ENCODE measurements at places on chromosomes 7 and 10.

DNA sequence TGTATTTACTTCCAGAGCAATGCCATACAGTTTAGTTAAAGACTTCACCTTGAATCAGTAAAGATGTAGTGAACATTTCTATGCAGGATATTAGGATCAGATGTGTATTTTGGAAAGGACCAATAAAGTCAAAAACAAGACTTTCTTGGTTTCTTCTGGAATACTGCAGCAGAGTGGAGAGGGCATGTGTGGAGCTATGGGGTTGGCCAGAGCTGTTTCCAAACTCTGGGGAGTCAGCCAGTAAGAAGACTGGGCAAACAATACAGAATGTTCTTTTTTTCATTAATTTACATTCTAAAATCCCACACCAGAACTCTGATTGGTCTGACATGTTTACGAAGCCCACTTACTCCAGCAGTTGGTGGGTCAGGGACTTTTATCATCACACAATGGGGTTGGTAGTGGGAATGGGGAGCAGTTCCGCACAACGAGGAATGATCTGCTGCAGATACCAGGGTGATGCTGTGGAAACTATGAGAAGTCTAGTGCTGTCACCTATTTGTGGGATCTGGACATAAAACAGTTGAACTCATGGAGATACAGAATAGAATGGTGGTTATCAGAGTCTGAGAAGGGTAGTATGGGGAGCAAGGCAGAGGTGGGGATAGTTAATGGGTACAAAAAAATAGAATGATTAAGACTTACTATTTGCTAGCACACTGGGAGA is 267.7 kb downstream of the MALRD1 start:
- no peak for DNase-seq

GRCh38 chr7:76514926-76515771 is 4.8 kb downstream of the UPK3B start:
- DNase-seq: no peak

GRCh38 chr10:103667356-103667755 is 173.9 kb downstream of the NEURL1 start:
- no peak for DNase-seq

DNA sequence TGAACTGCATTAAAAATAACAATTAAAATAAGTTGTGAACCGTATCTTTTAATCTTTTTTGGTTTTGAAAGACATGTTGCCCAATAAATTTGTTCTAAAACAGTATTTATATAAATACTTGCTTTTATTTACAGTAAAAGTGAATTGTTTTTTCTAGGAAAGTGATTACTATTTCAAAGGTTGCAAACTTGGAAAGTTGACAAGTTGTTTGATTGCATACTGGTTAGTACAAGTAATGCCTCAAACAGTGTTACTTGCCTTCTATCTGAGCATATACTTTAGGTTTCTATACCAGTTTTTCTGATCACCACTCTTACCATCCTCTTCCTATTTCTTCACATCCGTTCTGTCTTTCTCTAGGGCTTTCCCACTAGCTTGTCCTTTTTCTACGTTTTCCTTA is 212.6 kb downstream of the FOXP2 start:
- no peak for DNase-seq

GRCh38 chr10:58027426-58027825 is 240.3 kb downstream of the IPMK start:
- DNase-seq: no peak

GRCh38 chr7:16982640-16983350 is 101.0 kb upstream of the AGR3 start:
- DNase-seq: no peak

DNA sequence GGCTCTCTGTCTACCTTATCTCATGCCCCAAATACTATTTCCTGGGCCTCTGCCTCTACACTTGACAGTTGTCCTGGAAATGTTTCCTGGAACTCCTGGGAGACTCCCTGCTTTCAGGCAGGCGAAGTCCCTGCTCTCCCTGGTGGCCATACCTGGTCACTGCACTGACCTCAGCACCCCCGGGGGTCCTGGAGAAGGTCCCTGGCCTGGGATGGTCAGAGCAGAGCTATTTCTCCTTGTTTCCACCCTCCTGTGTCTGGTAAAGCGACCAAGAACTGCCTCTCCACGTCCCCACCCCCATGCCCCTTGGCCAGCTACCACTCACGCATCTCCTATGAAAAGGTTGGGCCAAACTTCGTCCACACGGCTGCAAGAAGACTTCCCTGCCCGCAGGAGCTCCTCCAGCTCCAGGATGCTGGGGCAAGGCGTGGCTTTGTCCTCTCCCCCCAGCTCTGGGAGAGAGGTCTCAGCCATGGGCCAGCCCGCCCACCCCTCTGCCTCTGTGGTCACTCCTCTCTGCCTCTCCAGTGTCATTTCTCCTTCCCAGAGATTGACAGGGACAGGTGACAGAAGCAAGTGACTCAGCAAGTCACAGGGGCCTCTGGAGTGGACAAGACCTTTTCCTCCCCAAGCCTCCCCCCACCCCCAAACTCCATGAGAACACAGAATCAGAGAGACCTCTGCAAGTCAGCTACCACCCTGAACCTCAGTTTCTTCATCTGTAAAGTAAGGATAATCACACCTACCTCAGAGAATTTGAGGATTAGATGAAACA is 2.6 kb upstream of the SAMD8 start:
- peak; percentile 90 for DNase-seq

- no peak for DNase-seq
Measured at GRCh38 chr7:69260023-69260422, 338.3 kb upstream of the AUTS2 start.

- no peak for DNase-seq
Measured at GRCh38 chr10:69685802-69686585, 55.9 kb downstream of the FAM241B start.

DNA sequence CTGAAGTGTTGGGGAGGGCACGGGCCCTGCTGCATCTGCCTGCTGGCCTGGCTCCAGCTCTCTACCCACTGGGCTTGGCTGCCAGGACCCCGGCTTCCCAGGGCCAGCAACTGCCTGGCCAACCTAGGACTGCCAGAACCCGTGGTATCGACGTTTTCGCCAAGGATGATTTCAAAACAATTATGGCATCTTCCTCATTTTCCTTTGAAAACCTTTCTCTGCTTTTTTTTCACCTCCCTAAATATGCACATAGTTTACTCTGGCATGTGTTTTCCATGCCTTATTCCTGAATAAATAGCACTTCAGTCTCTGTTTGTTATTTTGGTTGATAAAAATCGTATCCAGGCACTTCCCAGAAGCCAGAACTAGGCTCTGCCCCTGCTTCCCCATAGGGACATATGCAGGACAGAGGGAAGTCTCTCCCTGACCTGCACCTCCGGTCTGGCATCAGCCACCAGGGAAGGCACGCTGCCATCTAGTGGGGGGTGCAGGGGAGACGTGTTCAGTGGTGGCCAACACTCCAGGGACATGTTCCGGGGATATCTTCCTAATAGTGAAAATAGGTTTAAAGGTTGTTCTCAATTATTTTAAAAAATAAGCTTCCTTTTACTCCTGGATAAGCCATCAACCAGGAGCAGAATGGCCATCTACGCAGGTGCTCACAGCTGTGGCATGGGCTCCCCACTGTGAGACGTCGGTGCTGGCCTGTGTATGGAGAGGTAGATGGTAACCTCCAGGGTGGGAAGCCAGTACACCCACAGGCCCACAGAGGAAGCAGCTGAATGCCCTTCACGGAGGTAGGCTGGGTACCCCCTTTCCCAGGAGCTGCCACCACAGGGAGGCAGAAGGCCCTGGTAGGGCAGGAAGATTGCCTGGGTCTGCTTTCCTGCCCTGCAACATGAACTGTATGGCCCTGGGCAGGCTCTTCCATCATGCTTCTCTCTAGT is 30.7 kb upstream of the ANTXRL start:
- DNase-seq: peak; percentile 86

GRCh38 chr10:96402417-96403305 is 43.9 kb upstream of the OPALIN start:
- DNase-seq: no peak

GRCh38 chr10:519716-520401 is 169.6 kb downstream of the DIP2C start:
- no peak for DNase-seq

DNA sequence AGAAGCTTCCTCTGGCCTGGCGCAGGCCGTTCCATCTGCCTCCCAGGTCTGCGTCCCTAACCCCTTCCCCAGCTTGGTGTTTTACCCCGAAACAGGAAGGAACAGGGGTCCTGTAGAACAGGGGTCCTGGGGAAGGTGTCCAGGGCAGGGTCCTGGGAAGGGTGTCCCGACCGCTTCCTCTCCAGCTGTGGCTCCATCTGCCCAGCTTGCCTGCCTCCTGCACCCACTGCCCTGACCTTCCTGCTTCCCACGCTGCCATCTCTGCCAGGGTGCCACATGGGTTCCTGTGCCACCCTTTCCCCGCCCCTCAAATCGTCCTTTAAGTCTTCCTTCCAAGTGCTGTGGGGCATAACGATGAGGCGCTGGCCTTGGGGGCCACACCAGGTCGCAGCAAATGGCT is 32.4 kb downstream of the WDR86 start:
- DNase-seq: no peak

- no peak for DNase-seq
Measured at GRCh38 chr7:27375958-27376357, 133.4 kb downstream of the EVX1 start.

GRCh38 chr10:3233486-3233990 is 61.0 kb upstream of the PITRM1 start:
- DNase-seq: no peak

GRCh38 chr10:8060704-8061121 is 6.2 kb downstream of the GATA3 start:
- no peak for DNase-seq

- no peak for DNase-seq
Measured at GRCh38 chr7:127770885-127771284, 118.9 kb downstream of the SND1 start.

GRCh38 chr7:124662937-124663336 is 102.7 kb downstream of the GPR37 start:
- DNase-seq: no peak

DNA sequence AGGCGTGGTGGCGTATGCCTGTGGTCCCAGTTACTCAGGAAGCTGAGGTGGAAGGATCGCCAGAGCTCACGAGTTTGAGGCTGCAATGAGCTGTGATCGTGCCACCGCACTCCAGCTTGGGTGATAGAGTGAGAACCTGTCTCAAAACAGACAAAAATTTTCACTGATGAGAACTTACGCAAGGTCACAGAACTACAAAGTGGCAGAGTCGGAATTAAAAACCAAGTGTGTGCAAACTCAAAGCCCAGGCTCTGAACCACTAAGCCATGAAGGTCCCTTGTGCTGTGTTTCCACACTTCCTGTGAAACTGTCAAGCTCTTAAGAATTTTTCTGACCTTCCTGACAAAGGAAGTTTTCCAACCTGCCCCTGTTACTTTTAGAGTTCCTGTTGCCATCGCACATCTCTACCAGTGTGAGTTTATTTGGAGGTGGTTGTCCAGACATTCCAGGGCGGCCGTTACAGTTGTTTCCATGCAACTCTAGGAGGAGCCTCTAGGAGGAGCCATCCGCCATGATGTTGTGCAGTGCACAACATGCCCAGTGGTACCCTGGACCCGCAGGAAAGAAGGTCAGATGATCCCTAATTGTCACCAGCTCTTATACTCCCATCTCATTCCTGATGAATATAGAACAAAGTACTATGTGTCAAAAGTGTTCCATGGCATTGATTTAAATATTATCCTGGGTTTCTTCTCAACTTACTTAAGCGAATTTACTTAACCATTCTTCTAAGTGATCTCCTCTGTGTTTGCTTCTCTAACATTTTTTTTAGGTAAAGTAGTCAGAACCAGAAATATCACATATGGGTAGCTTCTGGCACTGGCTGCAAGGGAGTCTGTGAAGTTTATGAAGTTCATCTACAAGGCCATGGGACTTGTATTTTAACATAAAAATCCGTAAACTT is 49.0 kb upstream of the LYZL1 start:
- peak; percentile 30 for DNase-seq

DNA sequence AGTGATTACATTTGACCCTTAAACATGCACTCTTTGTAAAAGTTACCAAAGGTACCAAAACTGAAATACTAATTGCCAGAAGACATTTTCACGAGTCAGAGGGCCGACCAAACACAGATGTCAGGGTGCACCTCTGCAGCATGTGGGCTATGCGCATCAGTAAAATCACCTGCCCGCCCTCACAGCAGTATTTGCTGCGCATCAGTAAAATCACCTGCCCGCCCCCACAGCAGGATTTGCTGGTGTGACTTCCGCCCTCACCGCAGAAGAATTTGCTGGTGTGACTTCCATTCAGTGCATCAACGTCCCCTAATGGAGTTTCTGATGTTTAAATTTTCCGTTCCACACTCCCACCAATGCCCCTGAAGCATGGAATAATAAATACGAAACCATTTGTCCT is 202.9 kb downstream of the PTPRN2 start:
- no peak for DNase-seq

DNA sequence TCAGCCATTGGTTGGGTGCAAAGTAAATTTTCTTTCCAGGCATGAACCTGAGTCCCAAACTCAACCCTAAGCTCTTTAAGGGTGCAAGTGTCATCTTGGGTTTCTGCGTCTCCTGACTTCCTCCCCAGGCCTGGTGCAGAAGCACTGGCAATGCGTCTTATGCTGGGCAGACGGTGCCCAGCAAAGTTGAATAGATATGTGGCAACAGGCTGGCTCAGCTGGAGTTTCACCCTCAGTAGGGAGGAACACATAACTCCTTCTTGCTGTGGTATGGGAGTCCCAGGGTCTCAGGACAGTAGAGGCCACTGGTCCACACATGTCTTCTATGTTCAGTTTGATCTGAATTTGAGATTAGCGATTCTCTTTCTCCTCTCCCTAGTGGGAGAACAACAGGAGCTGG is 181.3 kb downstream of the RPS24 start:
- no peak for DNase-seq
